HT1080 (cell line): ENCODE measurements at places on chromosomes 7 and 10. TPM values are rescaled to one million over a fixed set of nuclear protein-coding genes. Genes with fewer than 3 reads are reported as not detected.

DNA sequence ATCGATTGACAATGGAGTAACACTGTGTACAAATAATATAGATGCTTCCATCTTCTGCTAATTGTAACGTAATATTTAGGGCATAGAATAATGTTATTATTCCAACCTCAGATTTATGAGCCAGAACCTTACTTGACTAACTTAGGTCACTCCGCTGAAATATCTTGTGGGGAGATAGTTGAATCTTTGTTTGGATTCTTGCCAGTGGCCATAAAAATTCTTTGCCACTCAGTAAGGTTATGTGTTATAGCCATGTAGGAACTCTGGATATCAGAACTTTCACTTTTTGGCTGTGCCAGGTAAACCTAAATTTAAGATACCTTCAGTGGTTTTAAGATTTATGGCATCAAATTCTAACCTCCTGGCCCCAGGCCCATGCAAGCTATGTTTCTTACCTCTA lies 197.6 kb downstream of the WDR11 start:
- no peak for DNase-seq

DNA sequence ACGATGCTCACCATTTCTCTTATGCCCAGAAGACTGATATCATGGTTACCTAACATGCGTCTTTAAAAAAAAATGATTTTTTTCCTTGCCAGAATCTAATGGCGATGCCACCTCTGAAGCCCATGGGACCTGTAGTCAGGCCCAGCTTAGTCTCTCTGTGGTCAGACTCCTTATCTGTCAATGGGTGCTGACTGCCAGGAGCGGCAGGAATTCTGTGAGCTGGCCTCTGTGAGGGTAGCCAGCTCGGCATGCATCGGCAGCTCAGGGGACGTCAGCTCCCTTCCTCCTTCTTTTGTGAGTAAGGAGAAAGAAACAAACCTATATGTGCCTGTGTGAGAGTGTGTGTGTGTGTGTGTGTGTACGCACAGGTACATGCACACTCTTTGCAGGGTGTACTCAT lies 49.9 kb upstream of the ZRANB1 start:
- no peak for DNase-seq

- no peak for DNase-seq
Measured at GRCh38 chr7:129083525-129083924, 28.6 kb upstream of the TNPO3 start.

GRCh38 chr7:1323178-1324027 lies 90.7 kb downstream of the UNCX start:
- DNase-seq: no peak

DNA sequence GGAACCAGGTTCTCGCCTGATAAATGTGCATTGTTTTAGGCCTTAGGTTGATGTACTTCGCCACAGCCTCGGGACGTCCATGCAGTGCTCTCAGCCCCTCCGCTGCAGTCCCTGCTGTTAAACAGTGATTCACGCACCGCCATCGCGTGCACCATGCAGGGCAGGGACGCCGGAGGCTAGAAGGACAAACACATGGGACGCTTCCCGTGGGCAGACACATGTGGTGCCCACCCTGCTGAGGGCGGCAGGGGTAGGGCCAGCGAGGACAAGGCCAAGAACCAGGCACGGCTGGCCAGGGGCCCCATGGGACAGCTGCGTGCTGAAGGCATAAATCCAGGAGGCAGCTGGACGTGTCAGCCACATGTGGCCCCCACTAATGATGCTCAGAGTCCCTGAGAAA lies 394.7 kb downstream of the PTPRN2 start:
- no peak for DNase-seq

DNA sequence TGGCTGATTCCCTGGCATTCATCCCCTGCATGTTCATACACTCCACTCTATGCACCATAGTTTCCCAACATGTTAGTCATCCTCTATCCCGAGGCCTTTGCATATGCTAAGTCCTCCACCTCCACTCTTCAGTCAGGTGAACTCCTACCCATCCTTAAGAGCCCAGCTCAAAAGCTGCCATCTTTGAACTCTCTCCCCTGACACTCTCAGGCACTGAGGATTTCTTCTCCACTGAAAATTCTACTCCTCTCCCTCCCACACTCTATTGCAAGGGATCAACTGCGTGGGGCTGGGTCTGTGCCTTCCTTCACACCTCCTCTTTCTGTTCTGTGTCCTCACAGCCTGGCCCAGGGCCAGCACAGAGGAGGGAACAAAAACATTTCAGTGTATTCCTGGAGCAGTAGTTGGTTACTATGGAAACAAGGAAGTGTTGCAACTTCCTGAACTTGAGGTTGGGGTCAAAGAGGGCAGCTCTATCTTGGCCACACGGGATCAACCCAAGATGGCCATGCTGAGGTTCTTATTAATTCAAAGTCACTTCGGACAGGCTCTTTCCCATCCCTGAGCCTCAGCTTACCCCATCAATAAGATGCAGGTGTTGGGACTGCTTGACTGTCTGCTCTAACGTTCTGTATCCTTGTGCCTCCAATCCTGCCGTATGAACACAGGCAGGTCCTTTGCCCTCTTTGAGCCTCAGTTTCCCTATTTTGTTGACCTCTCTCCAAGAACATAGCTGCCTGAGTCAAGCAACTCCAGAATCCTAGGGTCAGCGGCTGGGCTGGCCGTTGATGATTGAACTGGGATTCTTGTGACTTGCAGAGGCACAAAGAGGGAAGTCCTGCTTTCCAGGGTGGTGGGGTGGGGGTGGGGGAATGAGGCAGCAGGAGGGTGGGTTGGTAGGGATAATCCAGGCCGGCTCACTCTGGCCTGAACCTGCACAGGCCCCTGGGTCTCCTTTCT lies 15.5 kb downstream of the ZMIZ1 start:
- peak; percentile 86 for DNase-seq

DNA sequence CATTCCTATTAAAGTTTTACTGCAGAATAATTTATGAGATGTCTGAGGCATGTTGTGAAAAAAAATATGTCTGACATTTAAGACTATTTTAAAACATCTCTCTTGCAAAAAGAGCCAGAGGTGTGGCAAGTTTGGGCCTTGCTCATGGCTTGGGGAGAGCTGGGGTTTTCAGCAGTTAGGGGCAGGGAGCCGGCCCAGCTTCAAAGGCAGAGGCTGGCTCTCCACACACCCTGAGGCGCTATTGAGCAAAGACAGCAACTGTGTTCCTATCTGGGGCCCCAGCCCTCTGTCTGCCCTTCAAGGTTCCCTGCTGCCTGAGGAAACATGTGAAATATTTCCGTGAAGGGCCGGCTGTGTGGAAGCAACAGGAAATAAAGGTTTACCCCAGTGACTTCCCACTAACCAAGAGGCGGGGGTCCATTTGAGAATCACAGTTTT lies 94.0 kb downstream of the SORBS1 start:
- no peak for DNase-seq

- no peak for DNase-seq
Measured at GRCh38 chr7:121369462-121369861, 26.6 kb downstream of the FAM3C start.

- DNase-seq: no peak
Measured at GRCh38 chr7:69690329-69690728, 92.1 kb downstream of the AUTS2 start.

DNA sequence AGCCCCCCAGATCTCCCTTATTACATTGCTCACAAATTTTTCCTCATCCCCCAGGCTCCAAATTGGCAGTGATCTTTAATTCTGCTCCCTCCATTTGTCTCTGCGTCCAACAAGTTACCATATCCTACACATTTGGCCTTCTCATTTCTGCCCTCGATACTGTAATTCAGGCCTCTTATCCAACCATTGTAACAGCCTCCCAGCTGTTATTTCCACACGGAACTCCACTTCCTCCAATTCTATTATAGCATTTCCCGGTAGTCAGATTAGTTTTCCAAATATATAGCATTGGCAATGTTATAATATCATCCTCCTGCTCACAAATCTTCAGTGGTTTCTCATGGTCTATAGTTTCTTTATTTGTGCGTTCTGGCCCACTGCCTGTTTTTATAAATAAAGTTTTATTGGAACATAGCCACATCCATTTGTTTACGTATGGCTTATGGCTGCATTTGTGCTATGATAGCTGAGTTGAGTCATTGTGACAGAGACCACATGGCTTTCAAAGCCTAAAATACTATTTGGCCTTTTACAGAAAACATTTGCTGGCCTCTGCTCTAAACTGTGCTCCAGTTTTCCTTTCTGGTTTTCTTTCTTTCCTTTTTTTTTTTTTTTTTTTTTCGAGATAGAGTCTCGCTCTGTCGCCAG lies 126.5 kb upstream of the ZNF438 start:
- DNase-seq: no peak

DNA sequence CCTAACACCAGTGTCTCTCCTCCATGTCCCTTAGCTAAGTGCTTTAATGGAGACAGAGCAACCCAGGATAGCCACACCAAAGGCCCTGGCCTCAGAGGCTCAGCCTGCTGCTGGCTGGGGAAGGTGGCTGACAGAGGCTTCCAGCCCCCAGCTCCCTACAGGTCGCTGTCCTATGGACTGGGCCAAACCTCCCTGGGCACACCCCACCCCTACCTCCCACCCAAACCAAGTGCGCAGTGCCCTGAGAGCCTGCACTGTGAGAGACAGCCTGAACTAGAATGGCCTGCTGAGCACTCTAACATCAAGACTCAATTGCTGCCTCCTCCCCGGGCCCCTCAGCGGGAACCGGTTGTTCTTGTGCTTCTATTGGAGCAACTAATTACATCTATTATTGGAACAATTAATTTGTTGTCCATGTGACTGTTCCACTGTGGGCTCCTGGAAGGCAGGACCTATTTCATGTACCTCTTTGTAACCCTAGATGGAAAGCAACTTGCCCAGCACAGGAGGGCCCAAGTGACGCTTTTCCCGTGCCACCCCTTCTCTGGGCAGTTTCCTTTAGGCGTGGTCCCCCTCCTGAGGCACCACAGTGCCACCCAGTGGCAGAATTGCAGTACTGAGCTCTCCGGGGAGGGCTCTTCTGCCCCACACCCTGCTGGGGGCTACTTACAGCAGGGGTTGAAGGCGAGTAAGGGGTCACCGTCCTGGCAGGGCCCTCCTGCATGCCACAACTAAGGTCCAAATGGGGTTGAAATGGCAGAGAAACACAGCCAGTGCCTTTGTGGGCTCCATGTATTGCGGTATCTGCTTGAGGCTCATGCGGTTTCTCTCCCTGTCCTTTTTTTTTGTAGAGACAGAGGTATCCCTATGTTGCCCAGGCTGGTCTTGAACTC lies 63.7 kb upstream of the WAPL start:
- peak; percentile 62 for DNase-seq

GRCh38 chr10:48614481-48615390 lies 9.9 kb upstream of the ARHGAP22 start:
- no peak for DNase-seq

- DNase-seq: peak; percentile 50
Measured at GRCh38 chr7:2629746-2630681, 1.8 kb upstream of the TTYH3 start.

GRCh38 chr7:74320645-74321221 lies 31.5 kb downstream of the CLIP2 start:
- DNase-seq: no peak

DNA sequence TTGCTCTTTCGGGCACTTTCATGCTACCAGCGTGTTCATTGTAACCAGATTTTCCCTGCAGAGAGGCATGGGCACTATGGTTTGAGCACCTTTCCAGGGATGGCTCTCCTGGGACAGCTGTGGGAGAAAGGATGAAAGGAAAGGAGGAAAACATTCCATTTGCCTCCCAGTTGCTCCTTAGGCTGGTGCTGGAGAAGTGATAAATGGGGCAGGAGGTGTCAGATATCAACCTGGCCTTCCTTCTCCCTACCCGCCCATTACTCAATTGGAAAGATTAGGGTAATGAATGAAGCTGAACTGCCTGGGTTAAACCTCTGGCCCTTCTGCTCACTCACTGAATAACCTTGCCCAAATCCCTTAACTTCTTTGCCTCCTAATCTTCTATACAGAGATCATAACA lies 228.4 kb downstream of the PLXNA4 start:
- no peak for DNase-seq

DNA sequence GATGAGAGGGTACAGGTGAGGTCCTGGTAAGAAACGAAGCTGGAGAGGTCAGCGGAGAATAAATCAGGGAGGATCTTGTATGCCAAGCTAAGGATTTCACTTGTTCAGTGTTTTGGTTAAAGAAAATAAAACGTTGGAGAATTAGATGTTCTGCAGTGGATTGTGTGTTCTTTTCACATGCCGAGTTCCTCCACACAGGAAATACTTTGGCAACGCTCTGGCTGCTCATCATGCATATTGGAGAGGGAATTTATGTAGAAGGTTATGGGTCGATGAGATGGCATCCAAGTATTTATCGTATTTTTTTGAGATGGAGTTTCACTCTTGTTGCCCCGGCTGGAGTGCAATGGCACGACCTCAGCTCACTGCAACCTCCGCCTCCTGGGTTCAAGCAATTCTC lies 11.0 kb downstream of the RPS24 start:
- no peak for DNase-seq

DNA sequence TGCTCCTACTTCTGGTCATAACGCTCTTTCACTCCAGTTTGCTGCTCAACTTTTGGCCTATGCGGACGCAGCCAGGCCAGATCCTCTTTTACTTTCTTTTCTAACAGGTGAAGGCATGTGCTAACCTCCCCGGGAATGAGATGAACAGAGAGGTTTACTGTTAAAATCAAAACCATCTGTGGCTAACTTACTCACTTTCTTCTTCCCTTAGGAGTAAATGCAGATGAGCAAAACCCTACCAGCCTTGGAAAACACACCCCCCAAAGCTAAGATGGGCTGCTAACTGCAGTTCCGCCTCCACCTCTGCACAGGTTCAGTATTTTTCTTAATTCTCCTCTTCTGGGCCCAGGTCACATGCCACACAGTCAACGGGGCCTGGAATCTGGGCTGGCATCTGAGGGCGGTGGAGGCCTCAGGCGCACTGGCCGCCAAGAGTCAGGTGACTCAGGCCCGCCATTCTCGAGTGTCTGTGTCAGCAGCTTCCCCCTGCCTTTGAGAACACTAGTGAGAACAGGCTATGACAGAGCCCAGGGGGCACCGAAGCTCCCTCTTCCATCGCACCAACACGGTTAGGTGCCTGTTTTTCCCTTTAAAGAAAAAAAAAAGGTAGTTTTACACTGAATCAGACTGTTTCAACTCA lies 11.1 kb downstream of the FAM53B start:
- DNase-seq: no peak

GRCh38 chr10:124225029-124225466 lies 131.7 kb upstream of the CHST15 start:
- DNase-seq: no peak

GRCh38 chr10:47041396-47042198 lies 130.4 kb downstream of the PTPN20 start:
- DNase-seq: no peak

The PKD2L1 gene
- total RNA-seq: not detected in 2 replicates

The SPRN gene
- not detected in 2 replicates for total RNA-seq

The EIF5AL1 gene
- total RNA-seq: 0.94 and 1.0 TPM in 2 replicates

The TMEM270 gene
- 0.23 TPM in 1 of 2 replicates, not detected in the other for total RNA-seq

The HMX2 gene
- total RNA-seq: 0.06 TPM in 1 of 2 replicates, not detected in the other

The PIK3CG gene
- 1.9 and 2.1 TPM in 2 replicates for total RNA-seq

The OSBPL3 gene
- 20.9 and 30.7 TPM in 2 replicates for total RNA-seq

The LDB3 gene
- not detected in 2 replicates for total RNA-seq

The SLC13A1 gene
- not detected in 2 replicates for total RNA-seq

The HMX3 gene
- not detected in 2 replicates for total RNA-seq

The LIPF gene
- not detected in 2 replicates for total RNA-seq

The LRRD1 gene
- 0.10 TPM in 1 of 2 replicates, not detected in the other for total RNA-seq

The SEMA3E gene
- not detected in 2 replicates for total RNA-seq

The LCOR gene
- 10.6 and 12.8 TPM in 2 replicates for total RNA-seq

The NODAL gene
- 0.37 TPM in 1 of 2 replicates, not detected in the other for total RNA-seq

The GIMAP6 gene
- total RNA-seq: 1.4 and 1.6 TPM in 2 replicates

The LANCL2 gene
- total RNA-seq: 19.6 and 28.6 TPM in 2 replicates

The RFC2 gene
- 103 and 114 TPM in 2 replicates for total RNA-seq

The TAS2R41 gene
- not detected in 2 replicates for total RNA-seq

The CYP2C19 gene
- total RNA-seq: not detected in 2 replicates

The ZNRF2 gene
- 5.1 and 9.2 TPM in 2 replicates for total RNA-seq

The TACR2 gene
- not detected in 2 replicates for total RNA-seq

The MOGAT3 gene
- total RNA-seq: 0.21 TPM in 1 of 2 replicates, not detected in the other
